ENCODE measurements at places on chromosomes 1 and 21. TPM values are rescaled to one million over a fixed set of nuclear protein-coding genes. Genes with fewer than 3 reads are reported as not detected.

- H3K4me3 ChIP-seq, result no peak overlapping the region
- DNase-seq, result no peak
- no peaks in the 10 kb centered on the region for H3K36me3 ChIP-seq
- H3K27ac ChIP-seq, result no peak overlapping the region
- no peaks in the 10 kb centered on the region for H3K27me3 ChIP-seq
- H3K4me1 ChIP-seq, result no peaks in the 10 kb centered on the region
Observed at GRCh38 chr1:182114627-182115023, 53.1 kb upstream of the ZNF648 start.

- H3K27ac ChIP-seq, result no peak overlapping the region
- no peaks in the 10 kb centered on the region for H3K4me1 ChIP-seq
- H3K36me3 ChIP-seq, result no peaks in the 10 kb centered on the region
- H3K27me3 ChIP-seq, result no peaks in the 10 kb centered on the region
Observed at GRCh38 chr1:102919659-102920058, 188.7 kb downstream of the COL11A1 start.

Gene TMCO4
- total RNA-seq, result 7.0 TPM

Gene RXRG
- total RNA-seq, result 1.1 TPM

Gene PLA2G5
- 46.2 TPM for total RNA-seq

Gene MROH7
- total RNA-seq, result 11.7 TPM

DNA sequence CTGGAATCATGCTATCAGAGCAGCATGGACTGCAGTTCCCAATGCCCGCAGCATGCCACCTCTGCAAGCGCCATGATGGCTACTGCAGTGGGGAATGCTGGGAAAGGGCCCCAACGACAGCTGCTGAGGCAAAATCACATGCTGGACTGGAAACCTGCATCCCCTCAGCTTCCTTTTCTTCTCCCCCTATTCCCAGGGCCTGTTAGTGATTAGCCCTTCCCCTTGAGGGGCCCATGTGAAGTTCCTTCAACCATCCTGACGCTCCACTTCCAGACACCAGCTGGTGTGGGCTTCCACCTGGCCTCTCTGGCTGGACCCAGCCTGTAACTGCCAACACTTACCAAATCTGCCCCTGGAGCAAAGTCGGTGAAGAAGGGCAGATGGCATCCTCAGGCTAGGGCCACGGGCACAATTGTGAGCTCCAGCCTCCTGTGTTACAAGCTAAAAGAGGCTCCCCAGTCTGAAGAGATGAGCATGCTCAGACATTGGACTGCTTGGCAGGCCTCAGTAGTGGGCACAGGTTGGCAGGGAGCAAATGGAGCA lies 22.1 kb upstream of the SDC3 start:
- no peak overlapping the region for H3K4me3 ChIP-seq
- peaks cover 22% of the 10 kb centered on the region for H3K36me3 ChIP-seq
- DNase-seq, result no peak
- no peak overlapping the region for H3K27ac ChIP-seq

Gene SLC19A1
- total RNA-seq, result 3.0 TPM

Gene SESN2
- 3.2 TPM for total RNA-seq

Gene ZCCHC17
- total RNA-seq, result 10.8 TPM

- no peak overlapping the region for H3K4me3 ChIP-seq
- H3K27me3 ChIP-seq, result no peaks in the 10 kb centered on the region
- H3K4me1 ChIP-seq, result peaks cover 46% of the 10 kb centered on the region
- DNase-seq, result no peak
- H3K27ac ChIP-seq, result no peak overlapping the region
Observed at GRCh38 chr1:19621274-19621950, 22.7 kb upstream of the NBL1 start.

DNA sequence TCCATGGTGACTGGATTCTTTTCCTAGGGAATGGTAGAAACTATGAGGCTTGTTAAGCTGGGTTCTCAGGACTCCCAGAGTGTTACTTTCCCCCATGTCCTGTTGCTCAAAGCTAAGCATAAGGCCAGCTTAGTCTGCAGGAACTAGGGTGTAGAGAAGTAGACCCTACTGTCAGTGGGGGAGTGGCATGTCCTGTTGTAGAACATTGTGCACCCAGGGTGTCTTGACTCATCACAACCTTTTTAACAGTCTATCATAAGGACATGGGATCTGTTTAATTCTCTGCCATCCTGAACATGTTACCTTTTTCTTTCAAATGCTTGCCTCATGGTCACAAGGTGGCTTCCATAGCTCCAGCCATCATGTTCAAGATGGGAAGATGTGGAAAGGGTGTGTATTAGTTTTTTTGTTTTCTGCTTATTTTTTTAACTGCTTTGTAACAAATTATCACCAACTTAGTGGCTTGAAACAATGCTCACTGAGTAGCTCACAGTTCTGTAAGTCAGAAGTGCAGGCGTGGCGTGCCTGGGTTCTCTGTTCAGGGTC lies 17.4 kb downstream of the OBSCN start:
- H3K27me3 ChIP-seq, result no peaks in the 10 kb centered on the region
- H3K27ac ChIP-seq, result no peak overlapping the region
- H3K4me1 ChIP-seq, result peaks cover 9% of the 10 kb centered on the region
- H3K4me3 ChIP-seq, result no peak overlapping the region

Gene ETS2
- total RNA-seq, result 34.7 TPM

DNA sequence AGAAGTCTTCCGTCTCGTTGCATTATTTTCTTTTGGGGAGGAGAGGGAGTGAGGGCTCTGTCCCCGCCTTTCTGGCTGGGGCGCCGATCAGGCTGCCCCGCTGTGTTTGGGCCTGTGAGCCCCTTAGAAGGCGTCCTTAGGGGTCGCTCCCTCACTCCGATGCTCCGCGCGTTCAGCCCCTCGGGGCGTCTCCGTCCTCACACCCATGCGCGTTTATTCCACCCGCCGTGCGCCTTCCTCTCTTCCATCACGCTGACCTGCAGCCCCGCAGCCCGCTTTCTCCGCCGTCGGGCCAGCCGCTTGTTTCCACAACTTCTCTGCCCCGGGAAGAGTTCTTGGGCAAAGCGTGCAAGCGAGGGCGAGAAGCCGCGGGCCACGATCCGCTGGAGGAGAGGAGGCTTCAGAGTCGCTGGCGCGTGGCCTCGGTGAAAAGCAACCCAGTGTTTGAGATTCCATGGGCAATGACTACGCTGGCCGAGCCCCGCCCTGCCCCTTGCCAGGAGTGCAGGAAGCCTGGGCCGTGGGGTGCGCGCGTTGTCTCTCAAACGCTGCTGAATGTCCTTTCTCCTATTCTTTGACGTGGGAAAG lies 27.7 kb downstream of the TRIM11 start:
- peaks cover 11% of the 10 kb centered on the region for H3K4me1 ChIP-seq
- DNase-seq, result no peak
- H3K36me3 ChIP-seq, result peaks cover 5% of the 10 kb centered on the region

GRCh38 chr1:204477036-204477740 lies 17.4 kb downstream of the PIK3C2B start:
- no peak overlapping the region for H3K4me3 ChIP-seq
- H3K27ac ChIP-seq, result peak overlapping the region; percentile 46
- no peak for DNase-seq
- peaks cover 77% of the 10 kb centered on the region for H3K4me1 ChIP-seq
- no peaks in the 10 kb centered on the region for H3K36me3 ChIP-seq

DNA sequence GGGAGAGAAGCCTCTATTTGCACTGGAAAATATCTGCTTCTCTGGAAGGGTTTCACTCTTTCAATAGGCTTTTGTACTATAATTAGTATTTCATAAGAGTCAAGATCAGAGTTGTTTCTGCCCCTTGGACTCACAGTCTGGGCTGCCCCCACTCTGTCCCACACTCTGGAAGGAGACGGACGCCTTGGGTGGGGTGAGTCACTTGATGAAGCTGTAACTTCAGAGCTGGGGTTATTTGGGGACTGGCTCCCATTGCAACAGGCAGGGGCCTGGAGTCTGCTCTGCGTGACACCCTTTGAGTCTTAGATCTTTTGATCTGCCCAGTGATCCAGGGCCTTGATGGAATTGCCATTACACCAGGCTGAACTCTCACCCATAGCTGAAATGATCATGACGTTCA lies 4.0 kb upstream of the KCNA10 start:
- H3K27me3 ChIP-seq, result peaks cover 47% of the 10 kb centered on the region
- no peak for DNase-seq
- no peak overlapping the region for H3K27ac ChIP-seq
- H3K36me3 ChIP-seq, result no peaks in the 10 kb centered on the region

Gene COL8A2
- total RNA-seq, result 0.60 TPM

GRCh38 chr21:44836666-44837471 lies 19.0 kb upstream of the SUMO3 start:
- H3K27ac ChIP-seq, result no peak overlapping the region
- H3K36me3 ChIP-seq, result no peaks in the 10 kb centered on the region
- peaks cover 6% of the 10 kb centered on the region for H3K4me1 ChIP-seq
- no peaks in the 10 kb centered on the region for H3K27me3 ChIP-seq

Gene FCRLB
- 0.66 TPM for total RNA-seq

Gene PYCR2
- 66.7 TPM for total RNA-seq

Gene LYPLA2
- total RNA-seq, result 29.5 TPM

Gene KRTAP12-2
- total RNA-seq, result not detected

Gene MXRA8
- 40.0 TPM for total RNA-seq

- H3K27me3 ChIP-seq, result no peaks in the 10 kb centered on the region
- H3K4me1 ChIP-seq, result no peaks in the 10 kb centered on the region
- H3K4me3 ChIP-seq, result no peak overlapping the region
- no peak for DNase-seq
Observed at GRCh38 chr21:35291034-35291433, 241.9 kb upstream of the RUNX1 start.

Measured in heart left ventricle (tissue), 16 donors.